ENCODE measurements at places on chromosomes 12 and 14.

DNA sequence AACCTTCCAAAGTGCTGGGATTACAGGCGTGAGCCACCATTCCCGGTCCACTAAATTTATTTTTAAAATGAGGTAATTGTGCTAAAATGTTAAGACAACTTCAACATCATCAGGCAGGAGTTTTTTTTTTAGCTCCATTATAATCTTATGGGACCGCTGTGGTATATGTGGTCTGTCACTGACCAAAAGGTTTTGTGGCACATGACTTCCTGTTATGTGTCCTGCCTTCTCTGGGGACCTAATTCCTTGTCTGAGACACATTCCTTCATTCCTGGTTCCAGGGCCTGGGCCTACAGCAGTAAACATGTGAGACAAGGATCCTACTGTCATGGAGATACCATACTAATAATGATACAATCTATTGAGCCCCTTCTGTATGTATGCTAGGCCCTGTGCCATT lies 4.9 kb downstream of the TEX52 start:
- DNase-seq = no peak

DNA sequence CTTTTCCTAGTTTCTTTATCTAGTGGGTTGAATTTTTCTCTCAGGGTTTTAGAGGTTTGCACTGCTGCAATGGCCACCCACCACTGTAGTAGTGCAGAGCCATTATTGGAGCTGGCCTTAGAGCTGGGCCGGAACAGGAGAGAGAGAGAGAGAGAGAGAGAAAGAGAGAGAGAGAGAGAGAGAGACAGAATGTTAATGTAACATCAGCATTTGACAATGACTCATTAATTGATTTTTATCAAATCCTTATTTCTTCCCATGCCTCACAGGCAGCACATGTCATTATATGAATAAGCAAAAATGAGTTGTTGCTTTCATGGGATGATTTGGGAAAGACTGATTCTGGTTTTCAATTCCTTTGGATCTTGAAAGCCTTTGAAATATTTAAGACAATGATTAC lies 76.3 kb upstream of the PPP4R3A start:
- DNase-seq = no peak

DNA sequence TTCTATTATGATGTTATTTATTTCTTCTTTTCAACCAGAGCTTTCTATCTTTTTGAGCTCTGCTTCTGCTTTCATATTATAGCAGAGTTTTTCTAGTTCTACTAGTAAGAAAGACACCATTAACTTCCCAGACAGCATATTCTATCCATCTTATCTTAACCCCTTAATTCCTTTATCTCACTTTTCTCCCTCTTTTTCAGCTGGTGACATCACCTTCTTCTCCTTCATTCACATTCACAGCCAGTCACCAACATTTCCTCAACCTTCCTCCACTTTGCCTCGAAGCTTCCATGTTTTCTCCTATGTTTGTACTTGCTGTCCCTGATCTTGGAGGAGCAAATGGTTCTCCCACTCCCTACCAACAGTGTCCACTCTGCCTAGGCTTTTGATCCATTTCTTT lies 3.5 kb upstream of the CSRP2 start:
- no peak for DNase-seq

DNA sequence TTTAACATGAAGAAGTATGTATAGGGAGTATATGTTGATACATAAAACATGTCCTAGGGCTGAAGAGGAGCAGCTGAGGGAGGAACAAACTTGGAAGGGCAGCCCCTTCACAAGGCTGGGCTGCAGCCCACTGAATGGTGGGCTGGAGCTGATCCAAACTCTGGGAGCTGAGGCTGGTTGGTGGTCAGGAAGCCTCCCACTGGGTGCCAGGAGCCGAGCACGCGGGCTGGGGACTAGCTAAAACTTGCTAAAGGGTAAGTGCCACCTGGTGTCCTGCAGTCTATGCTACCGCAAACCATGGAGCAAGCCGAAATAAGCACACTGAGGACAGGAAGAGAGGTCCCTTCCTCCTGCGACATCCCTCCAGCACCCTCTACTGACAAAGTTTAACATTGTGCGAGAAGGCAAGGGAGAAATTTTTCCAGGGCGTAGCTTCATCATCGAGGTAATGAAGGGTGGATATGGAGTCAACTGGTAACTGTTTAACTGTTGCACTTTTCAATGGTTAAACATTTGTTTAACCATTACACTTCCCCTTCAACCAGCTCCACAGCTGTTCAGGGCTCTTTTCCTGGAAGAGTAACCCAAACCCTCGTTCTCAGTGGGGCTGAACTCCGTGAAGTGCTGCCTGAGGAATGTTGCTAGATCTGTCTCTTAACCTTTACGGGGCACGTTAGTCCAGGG lies 42.2 kb downstream of the EGLN3 start:
- DNase-seq = no peak

GRCh38 chr14:64509036-64509435 lies 4.5 kb downstream of the ZBTB1 start:
- no peak for DNase-seq

DNA sequence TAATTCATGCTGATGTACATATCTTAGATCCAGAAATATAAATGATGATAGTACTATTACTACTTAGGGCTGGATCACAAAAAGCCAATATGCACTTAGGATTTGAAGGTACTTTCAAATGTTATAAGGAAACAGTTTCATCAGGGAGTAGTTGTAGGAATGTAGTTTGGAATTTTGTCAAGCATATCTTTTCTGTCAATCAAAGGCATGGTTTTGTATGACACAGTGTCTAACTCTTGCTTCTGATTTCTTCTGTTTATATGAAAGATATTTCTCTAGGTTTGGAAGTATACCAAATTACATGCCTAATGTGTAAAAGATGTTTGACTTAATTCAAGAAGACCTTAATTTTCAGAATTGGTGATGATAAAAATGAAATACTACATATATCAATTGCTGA lies 135.7 kb downstream of the RAD51B start:
- DNase-seq = no peak

GRCh38 chr14:102121567-102121966 lies 18.1 kb upstream of the WDR20 start:
- DNase-seq = no peak

DNA sequence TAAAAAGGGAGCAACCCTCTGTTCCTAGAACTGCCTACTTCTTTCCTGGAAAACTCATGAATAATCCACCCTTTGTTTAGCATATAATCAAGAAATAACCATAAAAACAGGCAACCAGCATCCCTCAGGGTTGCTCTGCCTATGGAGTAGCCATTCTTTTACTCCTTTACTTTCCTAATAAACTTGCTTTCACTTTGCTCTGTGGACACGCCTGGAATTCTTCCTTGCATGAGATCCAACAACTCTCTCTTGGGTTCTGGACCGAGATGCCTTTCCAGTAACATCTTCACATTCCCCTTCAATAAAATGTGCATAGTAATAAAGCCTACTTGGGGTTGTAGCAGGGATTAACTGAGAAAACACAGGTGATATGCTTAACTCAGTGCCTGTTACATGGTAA lies 286.4 kb upstream of the AMIGO2 start:
- DNase-seq = no peak

GRCh38 chr14:64213853-64214570 lies 80.2 kb downstream of the ESR2 start:
- DNase-seq = no peak

- DNase-seq = no peak
These were observed 19.8 kb downstream of the DIP2B start for GRCh38 chr12:50524621-50525020.

DNA sequence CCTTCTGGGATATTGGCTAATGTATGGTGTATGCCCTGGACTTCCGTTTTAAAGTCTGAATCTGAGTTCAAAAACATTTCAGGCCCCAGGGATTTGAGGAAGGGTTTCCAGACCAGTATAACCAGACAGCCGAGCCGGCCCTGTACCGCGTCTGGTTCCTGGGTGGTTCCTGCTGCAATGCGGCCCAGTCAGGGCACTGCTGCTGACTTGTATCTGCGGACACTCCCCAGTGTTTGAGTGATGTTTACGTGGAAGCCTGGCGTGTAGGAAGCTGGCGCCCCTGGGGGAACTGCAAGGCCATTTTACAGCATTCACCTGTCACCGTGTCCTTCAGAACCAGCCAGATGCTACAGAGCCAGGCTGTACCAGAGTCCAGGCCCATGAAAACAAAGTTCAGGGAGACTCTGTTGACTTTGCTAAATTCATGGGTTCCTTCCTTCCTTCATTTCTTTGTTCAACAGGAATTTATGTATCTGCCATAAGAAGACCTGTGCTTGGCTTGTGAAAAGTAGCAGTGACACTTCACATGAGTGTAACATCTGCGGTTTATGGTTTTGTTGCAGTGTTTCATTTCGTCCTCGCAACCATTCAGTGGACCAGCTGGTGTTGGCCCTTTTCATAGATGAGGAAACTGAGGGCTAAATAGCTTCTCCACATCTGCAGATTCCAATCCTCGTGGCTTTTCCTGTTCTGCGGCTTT lies 16.8 kb downstream of the EML1 start:
- DNase-seq = no peak

DNA sequence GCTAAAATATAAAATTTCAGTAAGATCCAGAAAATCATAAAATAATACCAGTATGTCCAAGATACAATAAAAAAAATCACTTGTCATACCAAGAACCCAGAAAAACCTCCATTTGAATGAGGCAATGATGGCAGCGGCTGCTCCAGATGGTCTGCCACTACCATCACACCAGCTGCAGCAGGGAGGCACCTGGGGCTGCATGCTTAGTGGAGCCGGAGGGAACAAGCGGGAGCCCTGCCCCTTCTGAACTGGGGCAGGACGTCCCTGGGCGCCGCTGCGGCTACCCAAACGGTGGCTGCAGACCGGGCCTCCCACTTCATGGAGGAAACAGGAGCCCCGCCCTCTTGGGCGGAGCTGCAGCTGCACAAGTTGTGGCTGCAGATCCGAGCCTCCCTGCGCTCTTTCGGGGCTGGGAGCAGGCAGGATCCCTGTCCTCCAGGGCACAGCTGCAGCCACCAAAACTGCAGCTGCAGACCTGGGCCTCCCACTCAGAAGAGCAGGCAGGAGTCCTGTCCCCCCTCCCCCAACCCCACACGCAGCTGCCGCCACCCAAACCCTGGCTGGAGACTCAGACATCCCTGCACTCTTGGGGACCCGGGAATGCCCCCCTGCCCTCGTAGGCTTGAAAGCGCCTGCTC lies 36.1 kb upstream of the OR5AU1 start:
- peak; percentile 85 for DNase-seq

- DNase-seq = no peak
These were observed 168.3 kb downstream of the RMST start for GRCh38 chr12:97630875-97631274.

- DNase-seq = no peak
These were observed 135.0 kb downstream of the FOXG1 start for GRCh38 chr14:28901631-28902030.

- DNase-seq = no peak
These were observed 6.7 kb upstream of the RNASE10 start for GRCh38 chr14:20498622-20499021.

GRCh38 chr12:3967556-3968160 lies 94.5 kb upstream of the PARP11 start:
- DNase-seq = no peak

GRCh38 chr14:72609205-72609916 lies 284.5 kb downstream of the DPF3 start:
- no peak for DNase-seq

DNA sequence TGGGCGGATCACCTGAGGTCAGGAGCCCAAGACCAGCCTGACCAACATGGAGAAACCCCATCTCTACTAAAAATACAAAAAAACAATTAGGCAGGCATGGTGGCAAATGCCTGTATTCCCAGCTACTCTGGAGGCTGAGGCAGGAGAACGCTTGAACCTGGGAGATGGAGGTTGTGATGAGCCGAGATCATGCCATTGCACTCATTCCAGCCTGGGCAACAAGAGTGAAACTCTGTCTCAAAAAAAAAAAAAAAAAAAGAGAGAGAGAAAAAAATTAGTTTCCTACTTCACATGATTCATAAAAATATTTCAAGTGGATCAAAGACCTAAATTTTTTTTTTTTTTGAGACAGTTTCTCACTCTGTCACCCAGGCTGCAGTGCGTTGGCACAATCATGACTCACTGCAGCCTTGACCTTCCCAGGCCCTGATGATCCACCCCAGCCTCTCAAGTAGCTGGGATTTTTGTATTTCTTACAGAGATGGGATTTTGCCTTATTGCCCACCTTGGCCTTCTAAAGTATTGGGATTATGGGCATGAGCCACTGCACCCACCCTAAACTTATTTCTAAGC lies 24.9 kb downstream of the FCF1 start:
- no peak for DNase-seq

GRCh38 chr12:80937391-80938238 lies at the start of gene LIN7A:
Gene LIN7A, minus strand, starts transcription at chr12:80937934. Its CDS starts 212 bp downstream, at chr12:80937722.
- no peak for DNase-seq

DNA sequence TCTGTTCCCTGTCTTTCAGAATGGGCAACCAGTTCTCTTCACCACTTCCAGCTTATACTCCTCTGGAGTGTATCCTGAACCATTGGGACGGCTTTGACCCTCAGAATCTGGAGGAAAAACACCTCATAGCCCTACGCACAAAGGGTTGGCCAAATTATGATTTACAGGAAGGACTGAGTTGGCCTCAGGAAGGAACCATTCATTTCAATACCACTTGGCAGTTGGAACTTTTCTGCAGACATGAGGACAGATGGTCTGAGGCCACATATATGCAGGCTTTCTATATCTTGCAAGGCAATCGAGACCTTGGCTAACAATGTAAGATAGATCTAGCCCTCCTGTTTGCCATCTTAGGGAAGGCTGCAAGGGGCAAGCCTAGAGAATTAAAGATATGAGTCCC lies 24.0 kb downstream of the CLECL1 start:
- DNase-seq = no peak

DNA sequence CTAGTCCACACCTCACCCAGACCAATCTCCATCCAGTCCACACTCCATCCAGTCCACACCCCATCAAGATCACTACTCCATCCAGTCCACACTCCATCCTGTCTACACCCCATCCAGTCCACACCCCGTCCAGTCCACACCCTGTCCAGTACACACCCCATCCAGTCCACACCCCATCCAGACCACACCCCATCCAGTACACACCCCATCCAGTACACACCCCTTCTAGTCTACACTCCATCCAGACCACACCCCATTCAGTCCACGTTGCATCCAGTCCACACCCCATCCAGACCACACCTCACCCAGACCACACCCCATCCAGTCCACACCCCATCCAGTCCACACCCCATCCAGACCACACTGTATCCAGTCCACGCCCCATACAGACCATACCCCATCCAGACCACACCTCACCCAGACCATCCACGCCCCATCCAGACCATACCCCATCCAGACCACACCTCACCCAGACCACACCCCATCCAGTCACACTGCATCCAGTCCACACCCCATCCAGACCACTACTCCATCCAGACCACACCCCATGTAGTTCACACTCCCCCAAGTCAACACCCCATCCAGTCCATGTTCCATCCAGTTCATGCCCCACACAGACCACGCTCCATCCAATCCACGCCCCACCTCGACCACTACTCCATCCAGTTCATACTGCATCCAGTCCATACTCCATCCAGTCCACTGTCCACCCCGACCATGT lies 116.6 kb upstream of the RTL1 start:
- DNase-seq = peak; percentile 38

All from activated effector memory CD4-positive, alpha-beta T cell treated with anti-CD3 and anti-CD28 coated beads, Interleukin-2, amount 50 U/mL, for 16 hours (primary cell).